ENCODE measurements at places on chromosomes 2 and 18.

DNA sequence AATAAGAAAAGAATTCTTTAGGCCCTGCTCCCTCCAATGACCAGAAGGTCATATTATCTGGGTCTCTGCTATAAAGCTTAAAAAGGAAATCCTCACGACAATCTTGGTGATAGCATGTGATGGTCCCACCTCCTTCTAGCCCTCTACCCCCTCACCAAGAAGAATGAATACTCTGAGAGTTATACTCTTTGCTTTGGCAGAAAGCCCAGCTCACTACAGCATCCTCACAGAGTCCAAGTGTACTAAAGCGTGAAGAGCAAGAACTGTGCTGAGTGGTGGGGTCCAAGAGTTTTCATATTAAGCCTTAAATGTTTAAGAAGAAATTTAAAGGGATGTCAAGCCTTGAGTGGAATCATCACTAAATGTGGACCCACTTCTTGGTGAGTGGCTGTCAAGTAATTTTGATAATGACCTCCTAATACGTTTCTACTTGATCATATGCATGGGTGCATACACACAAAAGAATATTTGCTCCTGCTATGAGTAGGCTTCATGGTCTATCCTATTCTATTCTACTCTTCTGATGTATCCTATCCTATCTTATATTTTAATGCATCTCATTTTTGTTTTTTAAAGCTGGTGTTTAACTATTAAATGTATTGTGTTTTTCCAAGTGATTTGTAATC is 16.5 kb upstream of the SERPINB7 start:
- DNase-seq = no peak

GRCh38 chr2:26584656-26585055 is 56.5 kb downstream of the CIB4 start:
- DNase-seq = no peak

DNA sequence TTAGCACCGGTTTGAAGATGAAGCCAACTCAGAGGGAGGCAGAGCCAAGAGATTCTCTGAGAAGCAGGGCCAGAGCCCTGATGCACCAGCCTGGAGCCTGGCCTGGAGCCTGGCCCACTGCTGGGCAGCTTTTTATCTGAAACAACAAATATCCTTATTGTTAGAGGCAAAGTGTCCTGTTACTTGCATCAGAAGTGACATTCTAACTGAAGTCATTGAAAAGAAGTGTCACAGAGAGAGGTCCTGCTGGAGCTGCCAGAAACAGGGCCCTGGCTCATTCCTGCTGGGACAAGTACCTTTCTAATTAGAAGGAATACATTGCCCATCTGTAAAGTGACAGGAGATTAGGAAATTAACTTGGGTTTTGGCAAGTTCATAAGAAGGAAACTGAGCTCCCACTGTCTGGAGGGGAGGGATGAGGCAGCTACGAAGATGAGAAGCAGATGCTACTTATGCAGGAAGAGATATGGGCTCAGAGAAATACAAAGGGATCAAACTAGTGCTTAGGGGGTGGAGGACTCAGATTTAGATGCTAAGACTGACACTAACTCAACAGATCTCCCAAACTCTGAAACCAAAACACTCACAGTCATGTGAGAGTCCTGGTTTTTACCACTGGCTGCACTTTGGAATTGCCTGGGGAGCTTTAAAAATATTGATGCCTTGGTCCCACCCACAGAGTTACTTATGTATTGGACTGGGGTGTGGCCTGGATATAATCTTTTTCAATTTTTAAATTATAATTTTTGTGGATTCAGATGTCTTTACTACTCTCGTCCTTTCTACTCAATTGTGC is 11.0 kb upstream of the HK2 start:
- no peak for DNase-seq

DNA sequence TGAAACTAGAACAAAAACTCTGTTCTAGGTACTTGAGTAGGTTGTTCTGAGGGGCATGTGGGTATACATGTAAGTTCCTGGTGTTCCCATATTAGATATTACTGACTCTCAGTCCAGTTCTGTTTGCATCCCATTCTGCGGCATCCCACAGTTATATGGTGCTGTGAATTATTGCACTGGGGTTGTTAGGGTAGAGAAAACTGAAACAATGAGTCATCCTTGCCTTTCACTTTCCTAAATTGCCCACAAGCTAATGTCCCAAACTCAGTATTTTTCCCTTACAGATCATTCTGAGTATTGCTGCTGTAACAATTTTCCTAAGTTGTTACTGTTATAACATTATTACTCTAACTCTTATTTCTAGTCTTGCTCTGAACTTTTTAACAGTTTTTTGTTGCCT is 3.0 kb downstream of the WDR75 start:
- peak; percentile 48 for DNase-seq

GRCh38 chr2:158366342-158366741 is 90.2 kb downstream of the CCDC148 start:
- no peak for DNase-seq

DNA sequence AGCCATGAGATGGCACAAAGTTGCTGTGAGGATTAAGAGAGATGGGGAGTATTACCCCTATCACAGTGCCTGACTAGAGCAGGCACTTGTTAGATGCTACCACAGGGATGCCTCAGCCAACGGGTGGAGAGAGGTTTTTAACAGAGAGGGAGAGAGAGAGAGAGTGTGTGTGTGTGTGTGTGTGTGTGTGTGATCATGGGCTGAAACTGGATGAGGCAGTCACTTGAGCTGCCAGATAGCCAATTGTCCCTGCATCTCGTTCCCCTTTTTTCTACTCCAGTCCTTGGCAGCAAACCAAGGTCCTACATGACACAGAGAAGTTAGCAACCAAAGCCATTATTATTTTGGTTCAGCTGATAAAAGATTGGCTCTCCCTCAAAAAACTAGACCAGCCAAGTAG is 3.0 kb downstream of the CD8A start:
- DNase-seq = no peak

- no peak for DNase-seq
Measured at GRCh38 chr2:238915596-238915995, 67.7 kb downstream of the TWIST2 start.

DNA sequence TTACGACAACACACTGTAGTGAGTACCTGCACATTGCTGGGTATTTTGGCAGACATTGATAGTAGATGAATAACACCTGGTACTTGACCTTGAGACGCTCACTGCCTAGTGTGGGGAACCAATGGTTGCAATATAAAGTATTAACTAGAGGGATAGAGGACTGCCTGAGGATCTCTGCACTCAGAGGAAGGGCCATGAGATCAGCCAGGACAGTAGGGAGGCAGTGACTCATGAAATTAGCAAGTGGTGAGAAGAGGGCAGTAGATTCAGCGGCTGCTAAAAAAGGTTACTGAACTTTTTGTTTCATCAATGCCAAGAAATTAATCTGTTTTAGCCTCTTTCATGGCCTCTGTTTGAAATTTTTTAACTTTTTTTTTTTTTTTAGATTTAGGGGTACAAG is 250.8 kb upstream of the TCF4 start:
- peak; percentile 83 for DNase-seq

DNA sequence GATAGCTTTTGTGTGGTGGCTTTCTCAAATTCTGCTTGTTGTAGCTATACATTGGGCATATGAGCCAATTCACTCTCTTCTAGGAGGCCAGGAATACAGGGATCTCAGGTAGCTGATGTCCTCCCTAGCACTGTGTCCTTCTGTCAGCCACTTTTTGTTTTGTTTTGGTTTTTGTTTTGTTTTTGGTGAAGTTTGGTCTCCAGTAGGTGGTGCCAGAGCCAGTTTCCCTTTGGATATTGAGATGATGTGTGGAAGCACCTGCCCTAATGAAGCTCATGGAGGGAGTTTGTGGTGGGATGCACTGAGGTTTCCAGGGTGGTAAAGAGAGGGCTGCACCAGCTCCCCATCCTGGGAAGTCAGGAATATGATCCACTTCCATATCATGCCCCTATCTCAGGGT is 100.5 kb upstream of the VWC2L start:
- DNase-seq = no peak

DNA sequence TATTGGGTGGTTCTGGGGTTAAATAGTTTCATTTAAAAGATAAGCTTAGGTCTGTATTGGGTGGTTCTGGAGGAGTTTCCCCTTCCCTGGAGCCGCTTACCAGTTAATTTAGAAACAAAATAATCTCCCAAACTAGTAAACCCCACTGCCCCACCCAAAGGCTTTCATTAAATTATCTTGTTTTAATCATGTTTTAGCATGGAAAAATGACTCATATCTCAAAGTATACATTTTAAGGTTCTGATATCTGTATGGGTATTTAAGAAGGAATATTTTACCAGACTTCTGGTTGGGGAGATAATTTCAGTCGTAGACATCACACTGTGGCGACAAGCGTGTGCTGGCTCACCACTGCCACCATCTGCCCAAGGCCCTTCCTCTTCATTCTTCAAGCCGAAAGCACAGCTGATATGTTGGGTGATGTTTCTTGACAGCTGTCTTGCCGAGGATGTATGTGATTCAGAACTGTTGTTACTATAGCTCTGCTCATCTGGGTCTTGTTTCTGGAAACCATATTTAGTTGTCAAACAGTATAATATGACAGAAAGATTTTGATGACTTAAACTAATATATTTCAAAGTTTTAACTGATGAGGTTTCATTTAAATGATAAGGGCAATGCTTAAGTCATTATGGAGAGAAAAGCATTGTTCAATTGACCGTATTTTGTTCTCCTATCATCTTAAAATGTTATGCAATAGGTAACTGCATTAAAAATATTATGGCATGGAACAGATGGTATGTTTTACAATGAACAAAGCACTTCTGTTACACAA is 5.1 kb downstream of the FIGLA start:
- DNase-seq = peak; percentile 37

DNA sequence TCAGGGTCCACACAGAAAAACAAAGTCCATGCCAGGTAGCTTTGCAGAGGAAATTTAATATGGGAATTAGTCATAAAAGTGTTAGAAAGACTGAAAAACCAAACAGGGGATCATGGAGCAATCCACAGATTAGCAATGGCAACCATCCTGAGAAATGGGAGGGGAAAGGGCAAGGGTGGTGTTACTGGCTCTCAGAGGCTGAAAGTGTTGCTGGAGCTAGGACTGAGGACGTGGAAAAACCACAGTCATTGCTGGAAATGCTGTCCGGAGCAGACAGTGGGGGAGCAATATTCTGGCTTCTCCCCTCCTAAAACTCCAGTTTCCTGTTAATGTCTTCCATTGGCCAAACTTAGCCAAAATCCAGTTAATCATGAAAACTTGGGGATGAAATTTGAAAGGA is 172.4 kb downstream of the ZBTB7C start:
- no peak for DNase-seq

GRCh38 chr2:205129531-205129930 is 552.8 kb upstream of the NRP2 start:
- DNase-seq = no peak

DNA sequence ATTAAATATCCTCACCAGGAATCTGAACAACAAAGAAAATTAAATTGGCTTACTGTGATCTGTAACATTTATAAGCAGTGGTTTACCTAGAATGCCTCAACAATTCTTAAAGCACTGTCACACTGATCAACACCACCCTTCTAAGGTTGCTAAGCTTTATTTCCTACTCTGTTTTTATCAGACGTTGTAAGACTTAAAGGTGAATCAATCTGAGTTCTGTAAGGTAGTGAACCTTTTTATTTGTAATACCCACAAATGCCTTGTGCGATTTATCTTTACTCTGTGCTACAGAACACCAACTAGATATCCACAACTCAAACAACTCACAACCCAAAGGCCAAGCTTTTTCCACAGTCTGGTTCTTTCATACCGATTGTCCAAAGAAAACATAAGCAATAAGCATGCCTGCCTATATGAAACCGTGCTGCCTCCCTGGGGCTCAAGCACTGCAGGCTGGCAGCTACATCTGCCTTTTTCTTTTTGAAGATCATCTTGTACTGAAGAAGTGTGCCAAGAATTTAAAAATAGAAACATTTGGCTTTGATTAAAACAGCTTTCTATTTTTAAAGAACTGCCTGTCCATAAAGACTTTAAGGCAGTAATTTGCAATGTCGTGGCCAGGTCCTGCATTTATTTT is 490.7 kb downstream of the NUP35 start:
- DNase-seq = peak; percentile 59

- no peak for DNase-seq
Measured at GRCh38 chr18:13456736-13457271, 238.2 kb downstream of the LDLRAD4 start.

GRCh38 chr18:68150961-68151360 is 563.9 kb downstream of the TMX3 start:
- DNase-seq = no peak

DNA sequence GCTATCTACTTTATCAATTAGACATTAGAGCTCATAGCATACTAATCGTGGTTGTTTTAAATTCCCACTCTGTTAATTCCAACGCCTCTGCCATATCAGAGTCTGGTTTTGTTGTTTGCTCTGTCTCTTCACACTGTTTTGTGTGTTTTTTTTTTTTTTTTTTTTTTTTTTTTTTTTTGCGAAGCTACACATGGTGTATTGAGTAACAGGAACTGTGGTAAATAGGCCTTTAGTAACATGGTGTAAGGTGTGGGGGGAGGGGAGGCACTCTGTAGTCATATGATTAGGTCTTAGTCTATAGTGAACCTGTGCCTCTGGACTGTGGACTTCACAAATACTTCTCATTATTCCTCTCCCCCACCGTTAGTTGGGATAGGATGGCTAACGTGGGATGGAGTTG is 370.7 kb upstream of the RAB12 start:
- peak; percentile 4 for DNase-seq

GRCh38 chr2:241865957-241866789 is 3.4 kb upstream of the RTP5 start:
- DNase-seq = no peak

DNA sequence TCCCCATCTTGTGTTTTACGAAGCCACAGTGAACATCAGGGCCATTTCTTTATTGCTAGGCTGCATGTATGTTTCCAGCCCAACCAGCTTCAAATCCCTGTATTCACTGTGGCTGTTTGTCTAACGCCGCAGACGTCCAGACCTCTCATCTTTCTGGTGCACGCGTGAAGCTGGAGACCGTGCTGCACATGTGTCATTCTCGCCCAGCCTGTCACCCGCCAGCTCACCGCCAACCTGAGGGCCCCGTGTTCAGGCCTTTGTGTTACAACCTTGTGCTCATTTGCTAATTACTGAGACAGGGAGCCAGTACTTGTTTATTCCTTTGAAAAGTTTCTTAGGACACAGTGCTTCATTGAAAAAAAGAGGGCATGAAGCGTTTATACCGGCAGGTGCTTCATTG is 21.4 kb downstream of the SALL3 start:
- no peak for DNase-seq

- no peak for DNase-seq
Measured at GRCh38 chr18:74819433-74820059, 221.9 kb downstream of the ZNF407 start.

All from fibroblast of mammary gland (primary cell).